Lung (tissue), 17 donors: ENCODE measurements at places on chromosomes 4 and X. TPM values are rescaled to one million over a fixed set of nuclear protein-coding genes. Genes with fewer than 3 reads are reported as not detected.

DNA sequence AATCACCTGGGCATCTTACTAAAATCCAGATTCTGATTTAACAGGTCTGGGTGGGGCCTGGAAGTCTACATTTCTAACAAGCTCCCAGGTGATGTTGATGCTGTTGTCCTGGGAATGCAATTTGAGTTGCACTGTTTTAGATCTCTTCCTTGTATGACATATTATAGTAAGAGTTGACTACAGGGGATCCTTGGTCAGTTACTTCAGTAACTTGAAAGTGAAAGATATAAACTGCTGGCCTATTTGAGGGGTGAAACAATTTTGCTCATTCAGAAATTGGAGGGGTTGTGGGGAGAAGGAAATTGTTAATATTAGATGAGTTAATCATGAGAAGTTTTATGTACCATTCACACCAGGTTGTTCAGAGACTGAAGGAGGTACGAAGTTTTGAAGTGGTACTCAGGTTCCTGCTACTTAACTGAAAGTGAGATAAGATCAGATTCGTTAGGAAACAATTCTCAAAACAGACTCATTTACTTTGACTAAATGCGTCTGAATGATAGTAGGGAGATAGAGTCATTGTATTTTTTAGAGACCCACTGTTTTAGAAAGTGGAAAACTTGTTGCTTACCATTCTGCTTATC is 12.5 kb downstream of the SH2D1A start:
- no peak for DNase-seq
- H3K4me3 ChIP-seq, result no peak overlapping the region
- no peak overlapping the region for H3K27ac ChIP-seq
- no peaks in the 10 kb centered on the region for H3K4me1 ChIP-seq

DNA sequence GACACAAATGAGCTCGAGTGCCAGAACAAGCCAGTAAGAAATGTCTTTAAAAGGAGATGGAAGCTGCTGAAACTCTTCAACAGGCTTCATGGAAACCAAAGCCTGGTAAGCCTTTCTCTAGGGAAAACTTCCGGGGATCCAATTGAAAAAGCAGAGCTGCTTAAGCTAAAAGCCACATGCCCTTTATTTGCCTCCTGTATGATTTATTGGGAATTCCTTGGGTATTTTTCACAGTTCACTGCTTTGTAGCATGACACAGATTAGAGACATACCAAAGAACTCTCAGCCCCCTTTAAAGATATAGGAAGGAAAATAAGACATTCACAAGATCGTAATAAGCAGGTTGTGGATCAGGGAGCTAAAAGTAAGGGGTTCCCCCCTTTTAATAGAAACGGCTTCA is 6.5 kb upstream of the ARHGAP6 start:
- no peaks in the 10 kb centered on the region for H3K36me3 ChIP-seq
- no peak overlapping the region for H3K27ac ChIP-seq
- H3K27me3 ChIP-seq, result peaks cover 33% of the 10 kb centered on the region
- no peak overlapping the region for H3K4me3 ChIP-seq

DNA sequence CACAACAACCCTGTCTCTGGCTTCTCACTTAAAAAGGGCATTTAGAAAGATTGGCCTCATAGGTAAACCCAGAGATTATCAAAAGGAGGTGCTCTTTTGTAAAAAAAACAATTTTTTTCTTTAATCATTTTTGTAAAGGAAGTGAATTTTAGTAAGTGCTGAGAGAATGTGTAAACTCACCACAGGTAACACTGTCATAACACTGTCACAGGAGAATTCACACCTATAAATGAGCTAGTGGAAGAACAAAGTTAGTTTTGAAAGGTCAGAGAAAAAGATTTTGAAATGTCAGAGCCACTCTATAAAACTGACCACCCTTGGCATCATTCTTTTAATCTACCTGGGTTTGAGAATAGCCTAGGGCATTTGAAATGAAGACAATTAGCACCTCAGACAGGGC is 3.3 kb upstream of the SH2D1A start:
- H3K4me3 ChIP-seq, result no peak overlapping the region
- H3K36me3 ChIP-seq, result no peaks in the 10 kb centered on the region
- no peaks in the 10 kb centered on the region for H3K4me1 ChIP-seq
- H3K27ac ChIP-seq, result no peak overlapping the region
- no peak for DNase-seq

DNA sequence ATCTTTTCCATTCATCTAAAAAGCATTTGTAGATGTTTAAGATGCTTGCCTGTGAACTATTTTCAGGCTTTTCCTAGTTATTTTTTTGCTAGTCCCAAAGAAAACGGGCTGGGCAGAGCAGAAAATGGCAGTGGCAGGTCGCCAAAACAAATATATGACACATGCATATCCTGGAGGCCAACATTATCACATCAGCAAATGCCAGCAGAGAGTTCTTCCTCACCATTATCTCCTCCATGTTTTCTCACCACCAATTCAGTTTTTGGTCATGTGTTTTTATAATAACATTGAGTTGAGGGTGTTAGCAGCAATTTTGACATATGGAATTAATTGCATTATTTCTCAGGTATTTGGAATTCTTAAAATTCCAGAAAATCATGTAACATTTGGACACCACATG is 97.9 kb upstream of the EOLA2 start:
- H3K27me3 ChIP-seq, result no peaks in the 10 kb centered on the region
- no peaks in the 10 kb centered on the region for H3K36me3 ChIP-seq
- DNase-seq, result no peak
- no peak overlapping the region for H3K27ac ChIP-seq
- H3K4me1 ChIP-seq, result no peaks in the 10 kb centered on the region
- H3K4me3 ChIP-seq, result no peak overlapping the region

DNA sequence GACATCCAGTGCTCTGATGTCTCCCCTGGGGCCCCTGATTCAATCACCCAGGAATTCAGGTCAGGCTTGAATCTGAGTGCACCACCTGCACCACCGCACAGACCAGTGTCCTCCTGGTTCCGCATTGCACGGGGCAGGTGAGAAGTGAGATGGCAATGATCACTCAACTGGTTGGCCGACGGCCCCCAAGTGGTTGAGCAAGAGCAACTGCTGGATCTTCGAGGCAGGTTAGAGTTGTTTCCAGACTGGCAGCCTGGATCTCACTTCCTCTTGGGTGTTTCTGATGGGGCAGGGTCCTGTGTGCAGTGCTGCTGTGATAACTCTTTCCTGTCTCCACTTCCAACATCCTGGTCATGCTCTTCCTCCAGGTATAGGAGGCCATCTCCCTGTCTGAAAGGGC is 50.4 kb downstream of the C4orf50 start:
- no peak overlapping the region for H3K4me3 ChIP-seq
- no peaks in the 10 kb centered on the region for H3K36me3 ChIP-seq
- no peak for DNase-seq
- no peaks in the 10 kb centered on the region for H3K27me3 ChIP-seq

- H3K36me3 ChIP-seq, result no peaks in the 10 kb centered on the region
- no peaks in the 10 kb centered on the region for H3K4me1 ChIP-seq
- no peaks in the 10 kb centered on the region for H3K27me3 ChIP-seq
- no peak overlapping the region for H3K27ac ChIP-seq
Observed at GRCh38 chr4:135775909-135776308, 1574.3 kb upstream of the PABPC4L start.

GRCh38 chr4:15753786-15754185 is 24.3 kb upstream of the CD38 start:
- H3K27ac ChIP-seq, result no peak overlapping the region
- no peaks in the 10 kb centered on the region for H3K27me3 ChIP-seq
- no peak for DNase-seq
- no peaks in the 10 kb centered on the region for H3K36me3 ChIP-seq
- H3K4me1 ChIP-seq, result no peaks in the 10 kb centered on the region
- H3K4me3 ChIP-seq, result no peak overlapping the region

DNA sequence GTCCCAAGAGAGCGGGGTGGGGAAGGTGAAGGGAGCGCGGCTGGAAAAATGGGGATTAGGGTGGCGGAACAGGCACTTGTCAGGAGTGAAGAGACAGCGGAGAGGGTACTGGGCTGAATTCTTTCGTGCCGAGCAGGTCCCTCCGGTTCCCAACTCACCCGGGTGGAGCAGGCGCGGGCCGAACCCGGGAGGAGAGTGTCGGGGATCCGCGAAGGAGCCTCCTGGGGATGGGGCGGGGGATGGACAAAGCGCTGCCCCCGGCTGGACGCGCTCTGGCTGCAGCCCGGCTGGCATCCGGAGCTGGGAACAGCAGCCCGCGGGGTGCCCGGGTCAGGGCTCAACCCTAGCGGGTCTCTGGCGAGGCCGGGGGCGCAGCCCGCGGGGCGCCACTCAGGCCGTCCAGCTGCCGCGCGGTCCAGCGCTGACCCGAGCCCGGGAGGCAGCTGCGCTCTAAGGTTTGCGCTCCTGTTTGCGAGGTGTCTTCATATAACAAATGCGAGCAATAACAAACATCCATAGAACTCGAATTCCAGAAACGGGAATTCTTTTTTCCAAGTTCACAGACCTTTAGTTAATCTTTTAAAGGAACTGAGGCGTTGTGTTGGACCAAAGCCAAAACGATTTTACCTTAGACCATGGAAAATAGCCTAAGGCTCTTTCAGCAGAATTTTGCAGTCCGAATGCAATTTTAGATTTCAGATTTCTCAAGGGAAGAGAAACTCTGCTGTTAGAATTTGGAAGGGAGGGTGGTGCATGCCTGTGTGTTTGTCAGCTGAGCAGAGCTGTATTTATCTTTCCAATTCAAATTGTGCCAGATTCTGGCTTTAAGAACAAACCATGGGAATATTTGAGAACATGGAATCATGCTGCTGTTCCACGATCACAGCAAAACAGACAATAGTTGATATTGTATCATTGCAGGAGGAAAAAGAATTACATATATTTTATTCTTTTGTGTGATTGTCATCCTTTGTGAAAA is 744 bp downstream of the NPY5R start:
- H3K4me1 ChIP-seq, result no peaks in the 10 kb centered on the region
- no peaks in the 10 kb centered on the region for H3K36me3 ChIP-seq
- DNase-seq, result no peak

- H3K27me3 ChIP-seq, result no peaks in the 10 kb centered on the region
- no peak for DNase-seq
- H3K27ac ChIP-seq, result no peak overlapping the region
- no peaks in the 10 kb centered on the region for H3K36me3 ChIP-seq
Observed at GRCh38 chr4:72670521-72670920, 101.5 kb upstream of the ADAMTS3 start.

Gene CT83
- total RNA-seq, result not detected
